ENCODE measurements at places on chromosomes 12 and 14.

- DNase-seq, result no peak
These were observed 10.0 kb upstream of the GPR68 start for GRCh38 chr14:91254461-91254860.

DNA sequence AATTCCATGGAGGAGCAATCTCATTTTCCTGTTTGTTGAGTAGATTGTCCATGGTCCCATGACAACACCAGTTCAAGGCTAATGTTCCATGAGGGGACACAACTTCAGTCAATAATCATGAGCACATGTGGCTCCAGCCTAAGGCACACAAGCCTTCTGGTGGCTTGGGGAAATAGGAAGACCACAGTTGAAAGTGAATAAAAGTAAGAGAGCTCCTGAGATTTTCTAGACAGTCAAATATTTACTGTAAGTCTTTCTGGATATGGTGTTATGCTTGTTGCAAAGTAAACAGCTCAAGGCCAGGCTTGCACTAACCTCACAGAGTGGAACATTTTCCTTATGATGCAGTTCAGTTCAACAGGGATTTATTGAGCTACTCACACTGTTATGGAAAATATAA is 206.9 kb upstream of the SLC38A2 start:
- DNase-seq, result no peak

- DNase-seq, result peak; percentile 85
These were observed at the start of gene TEX22 for GRCh38 chr14:105398044-105398725. Gene TEX22, plus strand, starts transcription at chr14:105398538. Its CDS starts 803 bp downstream, at chr14:105399341.

- no peak for DNase-seq
These were observed 31.0 kb downstream of the ENTPD5 start for GRCh38 chr14:73988065-73988464.

DNA sequence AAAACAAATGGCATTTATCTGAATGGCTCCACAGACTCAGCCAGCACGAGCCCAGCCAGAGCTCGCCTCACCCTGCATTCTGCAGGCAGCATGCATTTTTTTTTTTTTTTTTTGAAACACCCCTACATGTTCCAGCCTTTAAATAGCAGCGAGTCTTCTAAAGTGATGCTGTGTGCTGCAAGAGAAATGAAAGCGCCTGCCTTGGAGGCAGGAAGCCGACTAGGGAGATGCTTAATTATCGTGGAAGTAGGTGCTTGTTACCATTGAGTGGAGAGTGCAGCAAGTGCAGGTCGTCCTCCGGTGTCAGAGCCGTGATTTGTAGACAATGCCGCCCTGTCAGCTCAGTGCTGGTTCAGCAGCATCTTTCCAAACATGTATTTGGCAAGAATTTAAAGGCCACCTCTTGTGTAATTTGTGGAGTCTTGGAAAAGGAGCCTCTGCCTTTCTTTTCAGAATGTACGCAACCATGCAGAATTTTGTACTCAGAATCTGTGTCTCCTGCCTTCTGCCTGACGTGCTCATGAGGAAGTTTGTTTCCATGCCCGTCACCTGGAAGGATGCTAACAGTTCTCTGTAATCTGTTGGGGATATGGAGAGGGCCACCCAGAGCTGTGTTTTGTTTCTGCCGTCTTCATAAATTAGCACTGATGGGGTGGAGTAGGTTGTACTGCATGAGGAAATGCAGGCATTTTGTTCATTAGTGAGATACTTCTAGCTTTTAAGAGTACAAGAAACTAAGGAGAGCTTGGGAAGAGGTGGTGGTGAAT is 345.9 kb upstream of the RGS6 start:
- no peak for DNase-seq

DNA sequence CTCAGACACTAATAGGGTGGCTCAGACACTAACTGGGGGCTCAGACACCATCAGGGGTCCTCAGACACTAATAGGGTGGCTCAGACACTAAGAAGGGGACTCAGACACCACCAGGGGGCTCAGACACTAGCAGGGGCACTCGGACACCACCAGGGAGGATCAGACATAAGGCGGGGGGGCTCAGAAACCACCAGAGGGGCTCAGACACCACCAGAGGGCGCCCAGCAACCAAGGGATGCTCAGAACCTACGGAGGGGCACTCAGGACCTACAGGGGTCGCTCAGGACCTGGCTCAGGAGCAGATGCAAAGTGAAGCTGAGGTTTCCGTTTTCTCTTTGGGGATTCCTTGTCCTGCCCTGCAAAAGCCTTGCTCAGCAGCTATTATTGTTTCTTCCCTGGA is 448.5 kb downstream of the TMEM121 start:
- DNase-seq, result peak; percentile 58

All from CD4-positive, alpha-beta T cell treated with Interleukin-2 at 100 ng/mL for 4 hours (primary cell).